ENCODE measurements at places on chromosomes 11 and 22.
A peak's percentile ranks its signal among the peaks of the same experiment; 100 is the strongest.

DNA sequence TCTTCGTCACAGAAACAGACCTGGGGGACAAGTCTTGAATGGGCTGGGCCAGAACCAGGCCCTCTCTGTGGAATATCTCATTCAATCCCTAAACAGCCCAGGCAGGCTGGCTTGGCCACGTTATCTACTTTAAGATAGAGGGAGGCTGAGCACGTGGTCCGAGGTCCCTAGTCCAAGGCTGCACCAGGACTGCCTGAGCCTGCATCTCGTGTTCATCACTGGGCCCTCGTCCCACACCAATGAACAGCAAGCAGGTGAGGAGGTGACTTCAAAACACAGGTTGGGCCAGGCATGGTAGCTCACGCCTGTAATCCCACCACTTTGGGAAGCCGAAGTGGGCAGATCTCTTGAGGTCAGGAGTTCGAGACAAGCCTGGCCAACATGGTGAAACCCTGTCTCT is 20.3 kb upstream of the FGF3 start:
- DNase-seq: no peak

DNA sequence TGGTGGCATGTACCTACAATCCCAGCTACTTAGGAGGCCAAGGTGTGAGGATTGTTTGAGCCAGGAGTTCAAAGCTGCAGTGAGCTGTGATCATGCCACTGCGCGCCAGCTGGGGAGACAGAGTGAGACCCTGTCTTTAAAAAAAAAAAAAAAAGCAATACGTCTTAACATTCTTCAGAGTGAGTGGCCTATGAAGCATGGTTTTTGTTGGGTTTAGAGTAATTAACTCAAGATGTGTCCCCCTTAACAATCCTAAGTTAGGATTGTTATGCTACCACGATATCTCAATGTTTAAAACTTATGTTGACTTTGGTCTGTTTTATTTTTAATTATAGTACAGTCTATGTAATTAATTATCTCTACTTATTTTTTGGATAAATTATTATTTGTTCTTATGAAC is 156.1 kb downstream of the HIPK3 start:
- DNase-seq: no peak

GRCh38 chr22:31378123-31378522 is 21.3 kb upstream of the DRG1 start:
- DNase-seq: no peak

GRCh38 chr11:3796801-3797328 is 489 bp downstream of the NUP98 start:
- DNase-seq: peak; percentile 44

DNA sequence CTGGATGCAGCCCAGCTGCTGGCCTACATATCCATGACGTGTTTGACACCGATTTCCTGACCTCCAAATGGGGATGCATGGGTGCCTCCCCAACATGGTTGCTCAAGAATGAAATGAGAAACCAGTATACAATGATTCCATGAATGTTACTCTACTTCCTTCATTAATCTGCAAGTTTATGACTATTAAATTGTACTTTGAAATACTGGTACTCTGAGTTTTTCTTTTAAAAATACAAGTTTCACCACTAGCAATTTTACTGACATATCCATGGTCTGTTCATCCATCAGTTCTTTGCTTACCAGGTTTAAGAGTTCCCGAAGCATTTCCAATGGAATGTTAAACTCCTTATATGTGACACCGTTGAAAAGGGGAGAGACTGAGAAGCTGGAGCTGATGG is 39.1 kb downstream of the SERPIND1 start:
- no peak for DNase-seq

- no peak for DNase-seq
Observed at GRCh38 chr22:44247346-44247745, 65.4 kb downstream of the SHISAL1 start.

- no peak for DNase-seq
Observed at GRCh38 chr11:63762654-63763495, 5.7 kb downstream of the ZFTA start.

GRCh38 chr11:95108159-95108611 is 18.5 kb downstream of the ENDOD1 start:
- DNase-seq: peak; percentile 38

DNA sequence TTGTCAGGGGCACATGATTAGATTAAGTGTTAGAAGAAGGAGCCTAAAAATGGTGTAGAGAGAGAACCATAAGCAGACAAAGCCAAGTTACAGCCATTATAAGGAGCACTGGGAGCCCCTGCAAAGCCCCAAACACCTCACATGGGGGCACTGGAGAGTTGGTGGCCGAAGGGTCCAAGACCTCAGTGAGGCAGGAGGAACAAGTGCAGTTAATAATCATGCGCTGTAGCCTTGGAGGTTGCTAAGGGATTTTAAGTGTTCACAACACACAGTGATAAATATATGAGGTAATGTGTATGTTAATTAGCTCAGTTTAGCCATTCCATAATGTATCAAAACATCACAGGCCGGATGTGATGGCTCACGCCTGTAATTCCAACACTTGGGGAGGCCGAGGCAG is 54.4 kb upstream of the JAM3 start:
- DNase-seq: no peak

DNA sequence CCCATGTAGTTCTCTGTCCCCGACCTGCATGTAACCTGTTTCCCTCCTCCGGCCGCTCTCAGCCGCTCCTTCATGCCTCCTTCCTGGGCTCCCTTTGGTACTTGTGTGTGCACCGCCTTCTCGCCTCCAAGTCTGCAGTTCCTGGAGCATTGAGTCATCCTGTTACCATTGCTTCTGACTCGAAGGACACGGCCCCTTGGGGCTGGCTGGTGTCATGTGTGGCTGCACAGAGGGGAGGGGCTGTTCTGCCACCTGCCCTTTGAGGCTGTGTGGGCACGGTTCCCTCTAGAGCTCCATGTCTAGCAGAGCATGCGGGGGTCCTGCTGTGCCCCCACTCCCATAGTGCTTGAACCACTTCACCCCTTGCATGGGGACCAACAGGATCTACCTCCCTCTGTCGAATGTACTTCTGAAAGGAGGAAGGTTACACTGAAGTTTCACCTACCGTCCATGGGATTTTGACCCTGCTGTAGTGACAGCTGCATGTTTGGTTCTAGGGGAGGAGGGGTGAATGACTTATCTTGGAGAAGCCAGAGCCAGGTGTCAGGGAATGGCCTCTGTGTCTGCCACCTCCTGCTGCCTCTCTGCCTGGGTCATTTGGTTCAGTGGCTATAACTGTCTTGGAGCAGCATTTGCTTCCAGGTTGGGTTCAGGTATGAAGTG is 39.6 kb downstream of the BCR start:
- DNase-seq: peak; percentile 67

- DNase-seq: no peak
Observed at GRCh38 chr11:46597609-46598219, 3.9 kb upstream of the AMBRA1 start.

GRCh38 chr11:60974726-60975125 is 3.2 kb downstream of the CD6 start:
- no peak for DNase-seq

- DNase-seq: no peak
Observed at GRCh38 chr11:122895563-122895962, 13.0 kb downstream of the JHY start.

DNA sequence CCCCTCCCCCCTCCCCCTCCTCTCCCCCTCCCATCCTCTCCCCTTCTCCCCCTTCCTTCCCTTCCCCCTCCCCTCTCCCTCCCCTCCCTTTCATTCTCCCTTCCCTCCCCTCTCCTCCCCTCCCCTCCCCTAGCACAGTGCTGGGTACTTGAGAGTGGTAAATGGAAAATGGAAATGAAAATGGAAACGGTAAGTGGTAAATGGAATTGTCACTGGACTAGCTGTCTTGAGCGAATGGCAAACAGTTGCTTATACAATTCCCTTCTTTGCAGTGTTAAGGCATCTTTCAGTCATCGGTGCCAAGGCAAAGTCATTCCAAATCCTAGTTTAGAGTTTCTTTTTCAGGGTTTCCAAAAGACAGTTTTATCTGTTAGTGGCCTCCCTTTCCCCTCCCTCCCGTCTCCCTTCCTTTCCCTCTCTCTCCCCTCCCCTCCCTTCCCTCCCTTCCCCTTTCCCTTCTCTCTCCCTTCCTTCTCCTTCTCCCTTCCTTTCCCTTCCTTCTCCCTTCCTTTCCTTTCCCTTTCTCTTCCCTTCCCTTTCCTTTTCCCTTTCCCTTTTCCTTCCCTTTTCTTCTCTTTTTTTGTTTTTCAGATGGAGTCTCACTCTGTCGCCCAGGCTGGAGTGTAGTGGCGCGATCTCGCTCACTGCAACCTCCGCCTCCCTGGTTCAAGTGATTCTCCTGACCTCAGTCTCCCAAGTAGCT is 47.3 kb downstream of the GRAMD1B start:
- no peak for DNase-seq

DNA sequence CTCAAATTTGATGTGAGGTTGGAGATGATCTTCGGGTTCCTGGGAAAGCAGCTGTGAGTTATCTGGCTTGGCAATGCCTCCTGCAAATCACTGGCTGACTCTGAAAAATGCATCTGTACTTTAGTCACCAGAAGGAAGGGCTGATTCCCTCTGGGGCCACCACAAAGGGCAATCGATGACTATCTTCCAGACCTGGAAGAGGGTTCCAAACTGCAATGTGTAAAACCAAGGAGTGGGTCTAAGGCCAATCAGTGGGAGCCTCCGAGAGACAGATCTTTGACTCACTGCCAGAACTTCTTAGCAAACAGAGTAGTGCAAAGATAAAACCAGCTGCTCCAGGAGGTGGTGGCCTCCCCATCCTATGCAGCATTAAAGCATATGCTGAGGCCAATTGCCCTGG is 29.1 kb upstream of the PAK1 start:
- no peak for DNase-seq

- peak; percentile 27 for DNase-seq
Observed at GRCh38 chr11:117076941-117077691, 21.1 kb downstream of the SIK3 start.

GRCh38 chr11:94895971-94896370 is 77.4 kb downstream of the CWC15 start:
- DNase-seq: no peak

- no peak for DNase-seq
Observed at GRCh38 chr11:1573077-1573902, 1.2 kb upstream of the DUSP8 start.

- DNase-seq: peak; percentile 47
Observed at GRCh38 chr11:44610186-44610955, 44.9 kb downstream of the CD82 start.

DNA sequence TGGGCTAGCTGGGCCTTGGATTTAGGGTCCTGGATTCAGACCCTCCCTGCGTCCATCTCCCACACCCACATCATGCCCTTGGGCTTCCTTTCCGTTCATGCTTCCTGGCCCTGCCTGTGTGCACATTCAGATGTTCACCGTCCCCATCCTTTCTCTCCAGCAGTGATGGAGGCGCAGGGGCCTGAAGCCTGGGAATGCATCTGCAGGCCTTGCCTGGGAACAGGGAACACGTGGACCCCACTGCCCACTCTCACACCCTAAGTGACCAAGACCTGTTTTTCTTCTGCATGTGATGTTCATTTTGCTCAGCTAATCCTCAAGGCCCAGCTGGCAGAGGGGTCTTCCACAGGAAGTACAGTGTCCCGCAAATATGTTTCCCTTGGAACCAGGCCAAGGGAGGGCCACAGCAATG is 91.6 kb upstream of the PARVA start:
- DNase-seq: no peak

DNA sequence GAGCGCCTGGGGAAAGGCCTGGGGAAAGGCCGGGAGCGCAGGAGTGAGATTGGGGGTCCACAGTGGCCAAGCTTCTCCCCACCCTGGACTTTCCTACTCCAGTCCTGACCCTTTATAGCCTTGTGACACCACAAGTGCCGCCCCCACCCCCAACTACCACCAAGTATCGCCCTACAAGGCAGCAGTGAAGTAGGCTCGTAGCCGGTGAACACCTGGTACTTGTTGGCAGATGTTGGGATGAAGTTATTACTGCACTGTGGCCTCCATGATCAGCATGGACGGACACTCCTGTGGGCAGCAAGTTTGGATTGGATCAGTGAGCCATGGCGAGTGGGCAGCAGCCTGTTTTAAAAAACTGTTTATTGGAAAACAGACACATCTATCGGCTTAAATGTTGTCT is 45.0 kb downstream of the EIF3F start:
- DNase-seq: no peak

GRCh38 chr11:35179466-35180135 is 40.6 kb downstream of the CD44 start:
- DNase-seq: no peak

DNA sequence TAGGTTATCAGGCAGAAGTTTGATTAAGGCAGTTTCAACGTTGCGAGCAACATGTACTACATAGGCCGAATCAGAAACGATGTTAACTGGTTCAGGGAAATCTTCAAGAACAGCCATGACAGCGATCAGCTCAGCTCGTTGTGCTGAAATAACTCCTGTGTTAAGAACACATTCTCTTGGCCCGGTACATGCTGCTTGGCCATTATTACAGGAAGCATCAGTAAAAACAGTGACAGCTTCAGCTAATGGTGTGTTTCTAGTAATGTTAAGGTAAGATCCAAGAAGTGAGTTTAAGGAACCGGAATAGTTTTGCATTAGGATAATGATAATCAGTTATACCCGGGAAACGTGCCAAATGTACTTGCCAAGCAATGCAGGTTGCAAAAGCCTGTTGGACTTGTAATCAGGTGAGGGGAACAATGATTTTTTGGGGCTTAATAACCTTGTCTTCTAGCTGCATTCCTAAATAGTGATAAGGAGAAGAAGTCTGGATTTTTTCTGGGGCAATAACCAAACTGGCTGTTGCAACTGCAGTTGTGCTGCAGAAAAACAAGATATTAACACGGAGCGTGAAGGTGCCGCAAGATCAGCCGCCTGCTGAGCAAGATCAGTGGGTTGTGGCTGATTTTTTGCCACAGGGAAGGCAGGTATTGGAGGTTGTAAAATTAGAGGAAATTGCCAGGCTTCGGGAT is 14.3 kb downstream of the OR52K1 start:
- DNase-seq: no peak

- DNase-seq: peak; percentile 55
Observed at GRCh38 chr11:65780770-65781151, at the start of gene AP5B1. AP5B1 (minus strand) TSS chr11:65780976; CDS start chr11:65780591, 385 bp downstream.

- no peak for DNase-seq
Observed at GRCh38 chr11:111986589-111986988, 38.6 kb upstream of the DLAT start.

DNA sequence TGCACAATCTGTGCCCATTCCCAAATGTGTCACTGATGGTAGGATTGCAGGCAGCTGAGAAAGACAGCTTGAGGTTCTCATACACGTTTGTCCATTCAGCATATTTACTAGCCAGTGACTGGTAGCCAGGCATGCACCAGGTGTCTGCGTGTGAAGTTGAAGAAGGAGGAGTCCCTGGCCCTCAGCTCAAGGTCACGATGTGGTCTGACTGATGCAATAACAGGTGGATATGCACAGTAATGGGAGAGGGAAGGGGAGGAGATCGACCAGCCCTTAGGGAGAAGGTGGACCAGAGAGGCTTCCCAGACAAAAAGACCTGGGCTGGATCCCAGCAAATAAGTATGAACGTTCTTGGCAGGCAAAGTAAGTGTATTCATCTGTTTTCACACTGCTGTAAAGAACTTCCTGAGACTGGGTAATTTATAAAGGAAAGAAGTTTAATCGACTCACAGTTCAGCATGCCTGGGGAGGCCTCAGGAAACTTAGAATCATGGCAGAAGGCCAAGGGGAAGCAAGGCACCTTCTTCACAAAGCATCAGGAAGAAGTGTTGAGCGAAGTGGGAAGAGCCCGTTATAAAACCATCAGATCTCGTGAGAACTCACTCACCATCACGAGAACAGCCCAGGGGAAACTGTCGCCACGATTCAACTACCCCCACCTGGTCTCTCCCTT is 96.0 kb downstream of the MN1 start:
- no peak for DNase-seq

GRCh38 chr11:122306831-122307391 is 190.9 kb upstream of the BLID start:
- no peak for DNase-seq
